Activated CD4-positive, alpha-beta T cell treated with anti-CD3 and anti-CD28 coated beads, Interleukin-2, amount 10 ng/mL, durations not matched to agents 24 days and 14 days (primary cell): ENCODE measurements at places on chromosomes 13 and 19. TPM values are rescaled to one million over a fixed set of nuclear protein-coding genes. Genes with fewer than 3 reads are reported as not detected.

The FBXO27 gene
- total RNA-seq: 0.14 and 0.17 TPM in 2 replicates

The TNFSF9 gene
- 6.1 and 6.4 TPM in 2 replicates for total RNA-seq

The ZNF665 gene
- total RNA-seq: 2.3 and 2.6 TPM in 2 replicates

The GSX1 gene
- not detected in 2 replicates for total RNA-seq

The ZNF829 gene
- total RNA-seq: 4.8 TPM in 2 replicates

The XRCC1 gene
- total RNA-seq: 27.5 and 29.6 TPM in 2 replicates

The CCL25 gene
- total RNA-seq: not detected in 2 replicates

The ZSCAN4 gene
- total RNA-seq: not detected in 2 replicates

The GRIN2D gene
- 0.16 and 0.26 TPM in 2 replicates for total RNA-seq

The C19orf85 gene
- not detected in 2 replicates for total RNA-seq

The NLRP4 gene
- not detected in 2 replicates for total RNA-seq

The HRC gene
- total RNA-seq: not detected in 2 replicates

The IL12RB1 gene
- 37.0 and 38.8 TPM in 2 replicates for total RNA-seq

The HIPK4 gene
- not detected in 2 replicates for total RNA-seq

The ZNF555 gene
- total RNA-seq: 0.90 and 0.98 TPM in 2 replicates

The EID2 gene
- 17.2 and 17.6 TPM in 2 replicates for total RNA-seq

The KLK13 gene
- not detected in 2 replicates for total RNA-seq

The MEIS3 gene
- total RNA-seq: not detected in 2 replicates

The CYP2A6 gene
- not detected in 2 replicates for total RNA-seq

The MEF2B gene
- 2.9 and 3.0 TPM in 2 replicates for total RNA-seq

The PLIN5 gene
- total RNA-seq: not detected in 2 replicates

The FAM216B gene
- total RNA-seq: not detected in 2 replicates

The FFAR1 gene
- 0.12 and 0.14 TPM in 2 replicates for total RNA-seq
